ENCODE measurements at places on chromosomes 5 and 9.

DNA sequence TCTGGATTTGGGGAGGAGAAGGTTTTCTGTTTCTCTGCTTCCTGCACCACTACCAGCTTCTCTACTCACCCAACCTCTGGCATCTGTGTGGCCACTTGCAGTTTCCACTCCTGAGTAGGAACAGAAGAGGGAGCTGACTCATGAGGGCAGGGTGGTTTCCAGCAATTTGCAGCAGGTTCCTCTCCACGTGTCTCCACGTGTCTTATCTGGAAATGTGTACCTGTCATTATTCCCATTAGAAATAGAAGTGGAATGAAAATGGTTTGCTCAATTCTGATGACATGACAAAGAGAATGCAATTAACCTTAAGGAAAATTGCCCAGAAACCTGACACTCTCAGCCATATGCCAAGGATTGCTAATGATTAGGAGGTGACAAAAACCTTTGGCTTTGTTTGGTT, 33.0 kb downstream of the EGFLAM start:
- no peak for DNase-seq

- DNase-seq = no peak
Measured at GRCh38 chr5:14928661-14929060, 57.1 kb upstream of the ANKH start.

- DNase-seq = peak; percentile 25
Measured at GRCh38 chr5:95284572-95285408, at the start of gene MCTP1. Gene MCTP1, minus strand, starts transcription at chr5:95285094.

GRCh38 chr5:78326930-78327329, 32.4 kb upstream of the AP3B1 start:
- no peak for DNase-seq

GRCh38 chr9:3468421-3469205, 57.2 kb downstream of the RFX3 start:
- DNase-seq = peak; percentile 4

DNA sequence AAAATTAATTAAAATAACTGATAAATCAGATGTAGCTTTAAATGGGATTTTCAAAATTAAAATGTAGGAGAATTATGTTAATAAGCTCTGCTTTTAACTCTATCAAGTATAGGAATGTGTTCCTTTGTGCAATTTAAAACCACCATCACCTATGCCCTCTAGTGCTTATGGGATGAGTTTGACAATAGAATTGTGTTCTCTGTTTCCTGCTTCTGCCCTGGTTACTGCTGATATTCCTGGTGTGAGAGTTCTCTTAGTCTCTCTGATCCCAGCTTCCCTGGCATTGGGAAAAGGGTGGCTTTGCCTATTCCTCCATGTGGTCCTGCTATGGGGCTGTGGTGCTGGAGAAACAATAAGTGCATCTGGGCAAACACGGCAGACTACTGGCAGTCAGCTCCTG, 8.1 kb downstream of the LRRTM2 start:
- no peak for DNase-seq

- no peak for DNase-seq
Measured at GRCh38 chr9:108400297-108400696, 455.5 kb downstream of the ACTL7B start.

- DNase-seq = no peak
Measured at GRCh38 chr9:12847561-12847960, 72.7 kb downstream of the LURAP1L start.

- DNase-seq = no peak
Measured at GRCh38 chr9:117718085-117718484, 13.9 kb downstream of the TLR4 start.

DNA sequence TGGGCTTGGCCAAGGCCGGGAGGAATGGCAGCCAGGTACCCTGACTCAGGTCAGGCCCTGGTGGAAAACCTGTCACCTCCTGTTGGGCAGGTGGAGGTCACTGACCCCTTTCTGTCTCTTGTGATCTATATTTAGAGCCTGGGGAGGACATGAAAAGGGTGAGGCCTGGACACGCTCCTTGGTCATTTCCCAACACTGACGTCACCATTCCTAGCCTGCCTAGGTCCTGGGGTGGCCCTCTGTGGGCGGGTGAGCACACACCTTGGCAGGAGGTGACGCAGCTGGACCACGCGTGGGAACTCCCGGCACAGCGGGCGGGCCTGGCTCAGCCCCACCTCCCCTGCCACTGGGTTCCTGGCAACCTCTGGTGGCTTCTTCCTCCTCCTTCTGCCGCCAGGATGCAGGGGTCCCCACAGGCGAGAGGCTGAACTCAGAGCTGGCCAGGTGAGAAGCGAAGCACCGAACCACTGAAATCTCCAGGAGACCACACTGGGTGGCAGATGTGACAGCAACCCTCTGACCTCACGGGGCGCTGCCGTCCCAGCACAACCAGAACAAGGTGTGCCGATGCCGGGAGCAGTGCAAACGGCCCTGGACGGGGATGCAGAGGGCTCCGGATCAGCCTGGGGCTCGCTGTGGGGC, 6.4 kb upstream of the RALGDS start:
- no peak for DNase-seq

GRCh38 chr5:143527808-143528207, 124.3 kb upstream of the NR3C1 start:
- no peak for DNase-seq

DNA sequence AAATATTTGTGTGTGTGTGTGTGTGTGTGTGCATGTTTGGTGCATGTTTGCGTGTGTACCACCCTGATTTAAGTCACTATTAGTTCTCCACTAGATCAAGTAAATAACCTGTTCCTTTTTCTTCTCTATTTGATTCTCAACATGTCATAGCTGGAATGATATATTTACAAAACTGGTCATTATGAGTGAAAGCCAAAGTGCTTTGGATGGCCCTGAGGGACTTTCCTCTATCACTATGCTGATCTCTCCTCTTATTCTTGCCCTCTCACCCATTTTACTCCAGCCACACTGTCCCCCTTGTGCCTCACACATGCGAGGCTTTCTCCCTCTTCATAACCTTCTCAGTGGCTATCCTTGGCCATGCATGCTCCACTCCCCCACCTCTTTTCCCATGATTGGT, 144.6 kb upstream of the NMUR2 start:
- no peak for DNase-seq

DNA sequence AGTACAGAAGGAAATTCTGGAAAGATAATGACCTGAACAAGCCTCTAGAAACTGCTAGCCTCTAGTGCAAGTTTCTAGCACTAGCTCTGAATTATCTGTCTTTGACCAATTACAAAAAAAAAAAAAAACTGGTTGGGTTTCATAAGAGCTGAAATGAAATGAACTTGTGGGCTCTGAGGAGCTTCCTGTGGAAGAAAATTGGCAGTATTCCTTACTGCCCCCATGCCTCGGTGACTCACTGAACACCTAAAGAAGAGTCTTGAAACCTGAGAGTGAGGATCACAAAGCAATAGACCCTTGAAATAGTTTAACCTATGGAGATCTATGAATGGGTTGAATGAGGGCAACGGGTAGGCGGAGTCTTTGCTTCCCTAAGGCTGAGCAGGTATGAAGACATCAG, 263.6 kb upstream of the RASA1 start:
- DNase-seq = no peak

- no peak for DNase-seq
Measured at GRCh38 chr5:171701100-171701541, 84.5 kb upstream of the SMIM23 start.

DNA sequence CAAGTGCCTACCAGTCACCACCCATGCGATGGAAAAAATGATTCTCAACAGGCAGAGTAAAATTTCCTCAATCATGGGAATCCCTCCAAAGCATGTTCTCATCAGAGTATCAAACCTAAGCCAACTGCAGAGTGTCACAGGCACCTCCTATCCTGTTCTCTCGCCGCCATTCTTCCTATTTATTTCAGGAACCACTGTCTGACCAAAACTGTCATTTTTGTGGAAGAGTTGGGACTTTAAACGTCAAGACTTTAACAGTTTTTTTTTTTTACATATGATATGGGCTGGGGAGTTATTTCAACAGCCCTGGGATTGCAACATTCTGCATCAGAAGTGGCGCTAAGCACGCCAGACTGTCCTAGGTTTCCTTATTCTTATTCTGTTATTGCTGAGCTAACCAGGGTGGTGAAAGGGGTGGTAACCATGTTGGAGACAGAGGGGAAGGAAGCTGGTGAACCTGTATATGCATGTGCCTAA, 29.5 kb downstream of the PFDN1 start:
- no peak for DNase-seq

DNA sequence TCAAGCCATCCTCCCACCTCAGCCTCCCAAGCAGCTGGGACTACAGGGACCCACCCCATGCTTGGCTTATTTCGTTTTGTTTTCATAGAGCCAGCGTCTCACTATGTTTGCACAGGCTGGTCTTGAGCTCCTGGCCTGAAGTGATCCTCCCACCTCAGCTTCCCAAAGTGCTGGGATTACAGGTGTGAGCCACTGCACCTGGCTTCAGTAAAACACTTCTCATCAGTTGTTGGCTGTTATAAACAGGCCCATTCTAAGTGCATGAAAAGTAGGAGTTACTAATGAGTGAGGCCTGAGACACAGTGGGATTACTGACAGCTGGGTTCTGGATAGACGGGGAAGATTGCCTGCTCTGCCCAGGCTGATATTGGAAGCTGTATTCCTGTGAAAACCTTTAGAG, 3.5 kb downstream of the CRB2 start:
- DNase-seq = no peak

DNA sequence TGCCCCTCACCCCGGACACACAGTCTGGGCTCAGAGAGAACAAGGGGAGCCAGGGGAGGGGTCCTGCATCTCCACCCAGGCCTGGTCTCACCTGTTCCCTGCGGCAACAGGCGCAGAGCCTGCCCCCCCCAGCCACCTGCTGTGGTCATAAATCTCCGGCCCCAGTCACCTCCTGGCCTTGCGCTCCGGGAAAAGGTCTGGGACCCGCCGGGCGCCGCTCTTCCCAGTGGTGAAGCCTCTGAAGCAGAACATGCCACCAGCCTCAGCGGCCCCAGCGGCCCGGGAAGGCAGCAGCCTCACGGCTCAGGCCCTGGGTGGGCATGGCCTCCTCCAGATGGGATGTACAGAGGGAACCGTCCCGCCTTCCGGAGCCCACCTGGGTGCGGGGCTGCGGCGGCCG, 20.6 kb downstream of the NOTCH1 start:
- no peak for DNase-seq

GRCh38 chr9:132241840-132242620, 80.2 kb downstream of the NTNG2 start:
- no peak for DNase-seq

- DNase-seq = no peak
Measured at GRCh38 chr5:27908341-27908740, 870.0 kb upstream of the CDH9 start.

GRCh38 chr5:42807722-42808447, 3.8 kb downstream of the SELENOP start:
- no peak for DNase-seq

- no peak for DNase-seq
Measured at GRCh38 chr9:83449983-83450382, 88.2 kb downstream of the FRMD3 start.

DNA sequence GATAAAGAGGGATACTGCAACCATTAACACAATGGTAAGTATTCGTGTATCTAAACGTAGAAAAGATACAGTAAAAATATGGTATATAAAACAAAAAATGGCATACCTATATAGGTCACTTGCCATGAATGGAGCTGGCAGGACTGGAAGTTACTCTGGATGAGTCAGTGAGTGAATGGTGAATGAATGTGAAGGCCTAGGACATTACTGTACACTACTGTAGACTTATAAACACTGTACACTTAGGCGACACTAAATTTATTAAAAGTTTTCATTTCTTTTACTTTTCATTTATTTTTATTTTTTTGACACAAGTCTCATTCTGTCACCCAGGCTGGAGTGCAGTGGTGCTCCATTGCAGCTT, 14.1 kb downstream of the TDRD7 start:
- DNase-seq = no peak

GRCh38 chr9:94657021-94657725, 17.9 kb upstream of the FBP1 start:
- no peak for DNase-seq

GRCh38 chr5:79005151-79005550, 20.0 kb upstream of the ARSB start:
- no peak for DNase-seq

DNA sequence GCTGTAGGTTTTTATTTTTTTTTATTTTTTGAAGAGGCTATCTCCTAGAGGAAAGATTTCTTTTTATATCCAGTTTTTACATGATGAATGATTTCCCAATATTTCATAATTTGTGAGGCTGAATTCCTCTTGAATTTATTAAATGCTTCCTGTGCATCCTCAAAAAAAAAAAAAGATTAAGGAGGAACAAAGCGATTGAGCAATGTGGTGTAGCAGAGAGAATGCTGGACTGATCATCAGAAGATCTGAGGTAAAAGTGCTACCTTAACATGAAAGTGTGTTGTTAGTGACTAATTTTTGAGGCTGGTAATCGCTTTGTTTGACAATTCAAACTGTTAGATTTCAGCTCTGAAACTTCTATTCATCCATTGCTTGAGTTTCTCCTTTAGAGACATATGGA, 125.1 kb downstream of the ESM1 start:
- DNase-seq = no peak

- no peak for DNase-seq
Measured at GRCh38 chr5:139658501-139658927, 10.4 kb downstream of the CXXC5 start.

- no peak for DNase-seq
Measured at GRCh38 chr9:114395334-114395617, 7.5 kb upstream of the AKNA start.

DNA sequence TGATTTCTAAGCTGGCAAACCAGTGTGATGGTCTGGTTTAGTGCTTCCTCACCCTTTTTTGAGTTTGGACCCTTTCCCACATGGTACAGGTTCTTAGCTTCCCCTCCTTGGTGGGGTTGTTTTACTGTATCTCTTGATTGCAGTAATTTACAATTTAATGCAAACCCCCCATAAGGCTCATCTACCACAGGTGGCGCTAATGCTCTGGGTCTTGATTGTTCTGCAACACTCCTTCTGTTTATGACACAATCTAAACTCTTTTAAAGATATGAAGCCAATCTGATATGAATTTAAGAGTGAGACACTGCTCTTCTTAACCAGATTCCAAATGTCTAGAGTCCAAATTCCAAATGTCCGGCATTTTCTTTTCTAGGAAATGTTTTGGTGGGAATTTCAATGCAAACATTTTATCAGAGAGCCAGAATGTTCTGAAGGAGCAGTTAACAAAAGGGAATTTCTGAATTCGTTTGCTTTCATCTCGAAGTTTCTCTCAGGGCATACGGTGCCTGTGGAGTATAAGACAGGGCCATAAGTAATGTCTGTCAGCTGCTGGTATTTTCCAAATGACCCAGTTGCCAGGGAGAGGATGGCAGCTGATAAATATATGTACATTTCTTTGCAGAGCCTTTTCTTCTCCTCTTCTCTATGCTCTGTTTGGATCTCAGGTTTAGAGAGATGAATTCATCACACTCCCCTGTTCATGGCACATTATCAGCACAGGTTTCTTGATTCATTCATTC, 246.8 kb downstream of the ARHGAP26 start:
- no peak for DNase-seq

- no peak for DNase-seq
Measured at GRCh38 chr5:113293068-113293974, 141.5 kb downstream of the TSSK1B start.

All from NCI-H1105 (cell line).